ENCODE measurements at places on chromosomes 13 and 19.

- no peak for DNase-seq
These were observed 135.2 kb downstream of the DCT start for GRCh38 chr13:94344126-94344818.

DNA sequence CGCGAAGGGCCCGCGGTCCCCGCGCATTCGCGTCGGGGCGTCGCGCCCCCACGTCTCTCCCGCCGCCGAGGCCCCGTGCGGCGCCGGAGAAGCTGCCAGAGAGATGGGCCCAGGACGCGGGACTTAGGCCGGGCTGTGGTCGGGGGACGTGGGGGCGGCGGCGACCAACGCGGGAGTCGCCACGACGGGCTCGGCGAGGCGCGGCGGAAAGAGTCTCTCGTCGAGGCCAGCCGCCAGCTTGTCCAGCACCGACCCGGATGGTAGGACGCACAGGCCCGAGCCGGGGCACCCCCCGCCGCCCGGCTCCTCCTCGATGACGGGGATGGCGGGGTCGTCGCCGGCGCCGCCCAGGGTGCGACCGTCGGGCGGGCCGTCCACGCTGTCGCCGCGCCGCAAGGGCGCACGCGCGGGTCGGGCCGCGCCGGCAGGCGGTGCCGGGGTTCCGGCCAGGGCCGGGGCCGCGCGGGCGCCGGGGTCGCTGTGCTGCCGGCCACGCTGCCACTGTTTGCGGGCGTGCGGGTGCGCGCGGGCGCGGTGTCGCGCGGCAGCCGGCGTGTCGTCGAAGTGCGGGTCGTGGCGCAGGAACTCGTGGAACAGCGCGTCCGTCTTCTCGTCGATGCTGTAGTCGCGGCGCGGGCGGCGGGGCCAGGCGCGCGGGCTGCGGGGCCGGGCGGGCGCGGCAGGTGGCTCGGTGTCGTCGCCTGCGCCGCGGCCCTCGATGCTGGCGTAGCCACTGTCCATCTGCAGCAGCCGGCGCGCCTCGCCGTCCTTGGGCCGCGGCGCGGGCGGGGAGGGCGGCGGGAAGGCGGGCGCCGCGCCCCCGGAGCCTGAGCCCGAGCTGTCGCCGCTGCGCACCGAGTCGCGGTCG lies 8.5 kb downstream of the CBARP start:
- no peak for DNase-seq

- no peak for DNase-seq
These were observed 748 bp upstream of the SIGLEC8 start for GRCh38 chr19:51458899-51459505.

DNA sequence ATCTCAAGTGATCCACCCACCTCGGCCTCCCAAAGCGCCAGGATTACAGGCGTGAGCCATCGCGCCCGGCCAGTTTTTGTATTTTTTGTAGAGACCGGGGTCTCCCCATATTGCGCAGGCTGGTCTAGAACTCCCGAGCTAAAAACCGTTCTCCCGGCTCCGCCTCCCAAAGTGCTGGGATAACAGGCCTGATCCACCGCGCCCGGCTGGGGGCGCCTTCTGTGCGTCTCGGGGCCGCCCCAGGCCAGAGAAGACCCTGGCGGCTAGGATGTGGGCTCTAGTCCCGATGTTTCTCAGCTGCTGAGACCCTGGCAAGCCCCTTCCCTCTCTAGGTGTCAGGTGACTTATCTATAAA lies 3.6 kb downstream of the ARHGAP45 start:
- no peak for DNase-seq

All from activated T-helper 2 cell treated with anti-CD3 and anti-CD28 coated beads, Interferon-gamma antibody, Interleukin-2, Interleukin-4, amounts not matched to agents 10 μg/mL and 5 μg/mL and 100 μg/mL, durations not matched to agents 14 hours and 24 hours and 36 hours (primary cell).